ENCODE measurements at places on chromosomes 16 and 17.

DNA sequence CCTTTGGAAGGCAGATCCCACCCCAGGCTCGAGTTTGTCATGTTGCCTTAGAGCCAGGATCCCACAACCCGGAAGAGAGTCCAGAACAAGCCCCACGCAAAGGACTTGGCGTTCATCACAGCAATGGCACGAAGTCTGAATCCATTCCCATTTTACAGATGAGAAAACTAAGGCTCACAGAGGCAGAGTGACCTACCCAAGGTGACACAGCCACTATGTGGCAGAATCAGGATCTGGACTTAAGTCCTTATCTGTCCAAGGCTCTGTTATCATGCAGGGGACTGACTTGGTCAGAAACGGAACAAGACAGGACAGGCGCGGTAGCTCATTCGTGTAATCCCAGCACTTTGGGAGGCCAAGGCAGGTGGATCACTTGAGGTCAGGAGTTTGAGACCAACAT, 86.5 kb downstream of the GSG1L start:
- DNase-seq = no peak

DNA sequence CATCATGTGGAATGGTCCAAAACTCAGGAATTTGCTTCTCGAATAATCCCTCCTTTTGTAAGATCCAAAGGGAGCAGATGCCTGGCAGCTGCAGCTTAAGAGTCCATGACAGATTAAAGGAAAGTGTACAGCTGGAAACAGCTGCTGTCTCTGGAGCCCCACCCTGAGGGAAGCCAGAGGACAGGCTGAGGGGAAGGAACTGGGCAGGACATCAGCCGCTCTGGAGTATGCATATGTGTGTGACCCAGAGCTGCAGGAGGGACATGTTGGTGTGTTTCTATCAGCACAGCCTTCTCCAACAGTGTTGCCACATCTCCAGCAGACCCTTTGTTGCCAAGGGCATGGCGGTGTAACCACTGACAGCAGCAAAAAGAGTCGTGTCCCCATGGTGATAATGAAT, 46.2 kb downstream of the CYB561 start:
- no peak for DNase-seq

DNA sequence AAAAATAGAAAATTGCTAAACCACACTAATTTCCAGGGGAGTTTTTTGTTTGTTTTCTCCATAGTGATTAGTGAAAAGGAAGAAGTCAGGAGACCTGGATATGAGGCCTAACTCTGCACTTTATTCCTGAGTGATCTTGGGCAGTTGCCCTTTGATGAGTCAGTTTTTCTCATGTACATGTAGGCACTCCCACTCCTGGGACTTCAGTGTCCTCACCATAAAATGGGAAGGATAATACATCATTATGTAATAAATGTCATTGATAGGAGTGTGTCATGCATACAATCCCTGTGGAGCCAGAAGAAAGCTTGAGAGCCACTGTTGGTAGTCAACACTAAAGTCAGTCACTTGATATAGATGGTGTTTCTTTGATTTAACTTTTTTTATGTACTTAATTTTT, 32.5 kb downstream of the WIPF2 start:
- DNase-seq = no peak

GRCh38 chr17:7909089-7909488, 7.0 kb downstream of the RNF227 start:
- no peak for DNase-seq

DNA sequence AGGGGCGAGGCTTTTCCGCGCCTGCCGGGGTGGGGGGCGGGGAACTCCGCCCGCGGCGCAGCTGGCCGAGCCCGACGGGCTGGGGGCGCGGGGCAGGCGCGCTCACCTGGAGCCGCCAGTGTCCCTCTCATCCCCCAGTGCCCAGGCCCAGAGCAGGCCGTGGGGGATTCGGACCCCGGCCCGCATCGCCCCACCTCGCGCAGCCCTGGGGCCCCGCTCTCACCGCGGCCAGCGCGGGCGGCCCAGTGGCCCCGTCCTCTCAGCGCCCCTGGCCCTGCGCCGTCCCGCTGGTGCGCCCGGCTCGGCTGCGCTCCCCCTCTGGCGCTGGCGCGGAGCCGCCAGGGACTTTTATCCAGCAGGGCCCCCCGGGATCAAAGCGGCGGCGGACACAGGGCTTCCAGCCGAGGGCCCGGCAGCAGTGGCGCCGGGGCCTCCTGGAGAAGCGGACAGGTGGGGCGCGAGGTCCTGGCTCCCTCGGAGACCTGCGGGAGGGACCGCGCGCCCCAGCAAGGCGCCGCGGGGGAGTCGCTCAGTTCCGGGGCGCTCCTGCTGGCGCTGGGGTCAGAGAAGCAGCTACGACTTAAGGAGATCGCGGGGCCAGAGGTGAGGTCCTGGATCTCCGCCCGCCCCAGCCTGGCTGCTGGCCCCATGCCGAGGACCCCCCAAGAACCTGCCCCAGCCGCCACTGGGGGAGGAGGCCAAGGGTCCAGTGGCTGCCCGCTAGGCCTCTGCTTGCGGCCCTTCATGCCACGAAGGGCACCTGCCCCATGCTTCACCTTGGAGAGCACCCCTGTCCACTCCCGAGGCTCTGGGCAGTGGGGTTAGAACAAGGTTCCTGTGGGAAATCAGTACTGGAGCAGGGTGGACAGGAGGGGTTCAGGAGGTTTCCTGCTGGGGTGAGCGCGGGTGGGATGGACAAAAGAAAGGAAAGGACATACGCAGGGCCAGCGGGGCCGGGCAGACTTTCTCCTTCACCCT, 823 bp upstream of the NOTUM start:
- no peak for DNase-seq

- no peak for DNase-seq
Measured at GRCh38 chr16:78684030-78684611, 584.7 kb downstream of the WWOX start.

- no peak for DNase-seq
Measured at GRCh38 chr16:52948946-52949345, 103.8 kb downstream of the CHD9NB start.

DNA sequence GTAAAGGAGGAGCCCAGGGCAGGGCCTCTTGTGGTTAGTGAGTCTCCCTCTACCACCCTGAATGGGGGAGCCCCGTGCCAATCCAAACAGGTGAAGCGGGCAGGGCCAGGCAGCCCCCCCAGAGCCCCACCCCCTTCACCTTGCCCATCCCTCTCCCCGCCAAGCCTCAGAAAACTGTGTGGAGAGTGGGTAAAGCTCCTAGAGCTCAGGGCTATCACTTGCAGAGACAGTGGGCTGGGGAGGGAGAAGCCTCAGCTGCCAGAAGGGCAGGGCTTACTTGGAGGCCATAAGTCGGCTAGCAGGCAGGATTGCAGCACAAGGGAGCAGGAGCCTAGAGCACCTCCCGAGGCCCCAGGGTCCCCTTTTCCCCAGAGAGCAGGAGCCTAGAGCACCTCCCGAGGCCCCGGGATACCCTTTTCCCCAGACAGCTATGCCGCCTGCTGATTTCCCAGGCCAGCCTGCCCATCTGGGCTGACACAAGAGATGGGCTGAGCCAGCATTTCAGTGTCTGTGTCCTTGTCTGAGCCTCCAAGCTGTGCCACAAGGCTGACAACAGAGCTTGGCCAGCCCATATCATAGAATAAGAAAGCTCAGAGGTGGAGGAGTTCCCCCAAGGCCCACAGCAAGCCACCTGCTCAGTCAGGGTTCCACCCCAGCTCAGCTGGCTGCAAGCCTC, 6.7 kb upstream of the KRT14 start:
- no peak for DNase-seq

DNA sequence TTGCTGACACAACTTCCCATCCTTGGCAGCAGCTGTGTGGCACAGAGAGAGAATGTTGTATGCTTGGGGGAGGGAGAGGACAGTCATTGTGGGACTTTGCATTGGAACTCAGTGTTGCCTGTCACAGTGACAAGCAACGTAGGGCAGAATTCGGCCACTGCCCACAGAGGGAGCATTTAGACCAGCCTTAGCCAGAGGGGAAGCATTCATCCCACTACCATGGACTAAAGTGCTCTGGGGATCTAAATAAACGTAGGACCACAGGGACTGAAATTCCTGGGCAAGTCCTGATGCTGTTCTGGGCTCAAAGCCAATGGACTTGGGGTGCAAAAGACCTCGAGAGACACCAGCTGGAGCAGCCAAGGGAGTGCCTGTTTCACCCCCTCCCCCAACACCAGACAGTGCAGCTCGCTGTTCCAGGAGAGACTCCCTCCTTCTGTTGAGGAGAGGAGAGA, 44.9 kb downstream of the ABCA8 start:
- DNase-seq = no peak

DNA sequence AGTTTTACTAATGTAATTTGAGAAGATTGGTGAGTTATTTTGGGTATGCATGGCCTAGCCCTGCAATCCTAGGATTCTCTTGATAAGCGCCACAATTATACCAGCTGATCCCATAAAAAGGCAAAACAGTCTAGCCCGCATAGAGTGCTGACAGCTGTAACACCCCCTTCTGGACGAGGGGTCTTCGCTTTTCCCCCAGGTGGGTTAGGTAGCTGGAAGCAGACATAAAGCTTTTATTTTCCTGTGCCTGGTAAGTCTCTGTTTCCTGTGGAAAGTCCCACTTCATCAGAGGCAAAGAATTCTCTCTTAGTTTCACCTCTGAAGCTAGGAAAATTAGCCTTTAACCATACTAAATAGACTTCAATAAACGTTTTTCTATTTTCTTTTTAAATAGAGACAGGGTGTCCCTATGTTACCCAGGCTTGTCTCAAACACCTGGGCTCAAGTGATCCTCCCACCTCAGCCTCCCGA, 108.3 kb downstream of the YPEL2 start:
- DNase-seq = no peak

GRCh38 chr17:79529661-79530081, 81.2 kb downstream of the RBFOX3 start:
- DNase-seq = no peak

- no peak for DNase-seq
Measured at GRCh38 chr17:48062273-48062672, 14.1 kb downstream of the NFE2L1 start.

GRCh38 chr16:82016964-82017363, 5.7 kb upstream of the SDR42E1 start:
- no peak for DNase-seq

DNA sequence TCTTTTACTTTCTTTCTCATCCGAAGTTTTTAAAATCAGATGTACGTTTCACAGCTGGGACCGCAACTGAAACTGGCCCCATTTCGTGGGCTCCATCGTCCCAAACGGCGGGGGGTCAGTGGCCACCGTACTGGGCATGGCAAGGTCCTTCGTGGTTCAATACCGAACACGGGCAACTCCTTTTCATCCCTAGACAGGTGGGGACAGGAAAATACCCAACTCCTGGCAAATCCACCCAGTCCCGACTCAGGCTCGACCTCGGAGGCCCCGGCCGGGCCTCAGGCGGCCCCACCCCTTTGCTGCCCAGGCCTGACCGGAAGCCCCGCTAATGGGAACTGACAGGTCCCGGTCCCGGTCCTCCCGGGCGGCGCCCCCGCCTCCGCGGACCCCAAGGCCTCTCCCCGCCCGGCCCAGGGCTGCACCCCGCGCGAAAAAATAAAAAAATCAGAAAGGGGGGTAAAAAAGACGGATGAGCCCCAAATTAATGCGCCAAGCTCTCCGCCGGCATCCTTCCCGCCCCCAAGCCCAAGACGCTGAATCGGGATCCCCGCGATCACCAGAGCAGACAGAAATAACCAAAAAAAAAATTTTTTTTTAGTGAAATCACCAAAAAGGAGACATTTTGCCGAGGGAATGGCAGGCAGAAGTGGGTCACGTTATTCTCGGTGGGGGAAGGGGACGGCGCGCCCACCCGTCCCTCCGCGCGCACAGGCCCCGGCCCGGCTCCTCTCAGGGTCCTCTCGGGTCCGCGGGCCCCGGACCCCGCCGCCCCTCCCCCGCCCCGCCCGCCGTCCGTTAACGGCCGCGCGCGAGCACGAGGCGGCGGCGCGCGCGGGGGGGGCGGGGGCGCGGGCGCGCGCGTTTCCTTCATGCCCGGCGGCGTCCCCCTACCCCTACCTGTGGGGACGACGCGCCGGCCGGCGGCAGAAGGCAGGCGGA, 562 bp downstream of the ZC3H7A start:
- no peak for DNase-seq

All from activated CD4-positive, alpha-beta T cell treated with anti-CD3 and anti-CD28 coated beads, Interleukin-2, amount 50 U/mL, for 24 hours (primary cell).